Ovary (tissue), 10 donors: ENCODE measurements at places on chromosomes 1 and 21. TPM values are rescaled to one million over a fixed set of nuclear protein-coding genes. Genes with fewer than 3 reads are reported as not detected.

The SPATA45 gene
- total RNA-seq: not detected

The RXRG gene
- 1.0 TPM for total RNA-seq

The IFI16 gene
- total RNA-seq: 101 TPM

The CCSAP gene
- total RNA-seq: 7.5 TPM

The NTMT2 gene
- not detected for total RNA-seq

The RIPPLY3 gene
- total RNA-seq: not detected

The CATSPERE gene
- total RNA-seq: 2.4 TPM

The ALX3 gene
- 0.20 TPM for total RNA-seq

The KRTAP19-1 gene
- not detected for total RNA-seq

The SPAG17 gene
- 2.4 TPM for total RNA-seq

The LCE3D gene
- total RNA-seq: not detected

GRCh38 chr1:15803380-15803779, 4.1 kb downstream of the UQCRHL start:
- peaks cover 4% of the 10 kb centered on the region for H3K4me1 ChIP-seq
- H3K27me3 ChIP-seq: no peaks in the 10 kb centered on the region
- H3K36me3 ChIP-seq: no peaks in the 10 kb centered on the region
- no peak for DNase-seq
- no peak overlapping the region for H3K27ac ChIP-seq

DNA sequence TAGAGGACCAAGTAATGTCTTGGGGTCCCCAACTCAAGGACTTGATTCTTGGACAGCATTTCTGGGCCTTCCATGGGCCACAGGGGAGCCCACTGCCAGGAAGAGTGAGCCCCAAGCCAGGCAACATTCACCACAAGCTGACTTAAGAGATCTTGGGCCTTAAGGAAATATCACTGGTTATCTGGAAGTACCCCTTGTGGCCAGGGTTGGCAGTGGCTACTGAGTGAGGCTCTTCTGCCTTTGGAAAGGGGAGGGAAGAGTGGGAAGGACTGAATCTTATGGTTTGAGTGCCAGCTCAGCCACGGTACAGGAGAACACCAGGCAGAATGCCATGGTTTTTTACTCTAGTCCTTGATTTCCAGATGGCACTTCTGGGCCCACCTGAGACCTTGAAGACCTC, 228.9 kb upstream of the RGS18 start:
- H3K4me3 ChIP-seq: no peak overlapping the region
- no peaks in the 10 kb centered on the region for H3K27me3 ChIP-seq
- H3K27ac ChIP-seq: no peak overlapping the region
- H3K36me3 ChIP-seq: no peaks in the 10 kb centered on the region

DNA sequence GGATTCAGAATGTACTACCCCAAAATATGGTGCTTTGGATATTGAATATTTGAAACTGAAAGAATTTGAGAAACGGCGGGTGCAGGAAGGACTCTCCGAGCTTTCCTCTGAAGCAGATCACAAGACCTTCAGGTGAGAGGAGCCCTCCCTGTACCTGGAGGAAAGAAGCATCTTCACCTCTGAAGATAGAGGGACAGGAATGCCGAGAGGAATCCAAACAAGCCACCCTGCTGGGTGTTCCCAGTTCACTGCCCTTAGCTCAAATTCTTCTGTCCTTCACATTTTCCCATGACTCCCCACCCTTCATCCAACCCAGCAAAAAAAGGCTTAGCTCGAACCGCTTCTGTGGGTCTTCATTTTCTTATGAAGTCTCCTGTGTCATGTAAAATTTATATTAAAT, 18.2 kb upstream of the PADI2 start:
- H3K4me3 ChIP-seq: no peak overlapping the region
- H3K4me1 ChIP-seq: no peaks in the 10 kb centered on the region
- H3K36me3 ChIP-seq: no peaks in the 10 kb centered on the region
- H3K27me3 ChIP-seq: no peaks in the 10 kb centered on the region
- DNase-seq: no peak

DNA sequence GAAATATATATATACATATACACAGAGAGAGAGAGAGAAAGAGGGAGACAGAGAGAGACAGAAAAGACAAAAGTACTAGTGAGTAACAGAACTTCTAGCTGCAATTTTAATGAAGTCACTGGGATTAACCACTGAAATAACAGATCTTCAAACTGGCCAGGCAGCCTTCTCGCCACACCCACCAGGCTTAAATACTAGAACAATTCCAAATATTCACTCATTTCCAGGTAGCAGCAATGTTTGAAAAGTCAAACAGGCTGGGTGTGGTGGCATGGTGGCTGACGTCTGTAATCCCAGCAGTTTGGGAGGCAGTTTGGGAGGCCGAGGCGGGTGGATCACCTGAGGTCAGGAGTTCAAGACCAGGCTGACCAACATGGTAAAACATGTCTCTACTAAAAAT, 5.2 kb downstream of the PRDX1 start:
- H3K4me1 ChIP-seq: peaks cover 12% of the 10 kb centered on the region
- no peaks in the 10 kb centered on the region for H3K27me3 ChIP-seq
- H3K36me3 ChIP-seq: no peaks in the 10 kb centered on the region
- no peak for DNase-seq
- no peak overlapping the region for H3K4me3 ChIP-seq

DNA sequence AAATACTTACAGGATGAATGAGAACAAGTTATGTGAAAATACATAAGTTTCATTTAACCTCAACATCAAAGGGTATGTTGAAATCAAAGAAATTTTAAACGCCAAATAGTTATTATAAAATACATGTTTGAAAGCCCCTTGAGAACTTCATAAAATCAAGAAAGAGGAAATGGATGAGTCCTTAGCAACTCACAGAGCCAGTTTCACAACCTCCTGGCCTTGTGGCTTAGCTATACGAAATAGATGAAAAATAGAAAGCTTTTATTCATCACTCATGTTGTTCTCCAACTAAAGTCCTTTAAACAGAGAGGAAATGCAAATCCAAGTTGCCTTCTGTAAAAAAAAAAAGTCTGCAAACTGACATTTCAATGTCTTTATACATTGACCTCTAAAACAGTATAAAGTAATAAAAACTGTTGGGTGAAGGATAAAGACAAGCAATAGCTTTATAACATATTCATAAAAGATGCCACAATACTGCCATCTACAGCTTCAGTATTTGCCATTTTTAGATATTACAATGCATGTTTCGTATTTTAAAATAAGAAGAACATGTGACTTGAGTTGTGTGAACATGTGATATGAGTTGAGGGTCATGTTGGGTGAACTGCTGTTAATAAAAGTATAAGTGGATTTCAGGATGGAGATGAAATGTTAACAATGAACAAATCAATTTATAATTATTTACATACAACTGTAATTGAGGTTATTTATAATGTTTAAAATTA, 847.8 kb downstream of the MRPL39 start:
- no peaks in the 10 kb centered on the region for H3K4me1 ChIP-seq
- no peaks in the 10 kb centered on the region for H3K36me3 ChIP-seq
- no peak for DNase-seq
- H3K27me3 ChIP-seq: no peaks in the 10 kb centered on the region
- no peak overlapping the region for H3K27ac ChIP-seq
- H3K4me3 ChIP-seq: no peak overlapping the region

- H3K27ac ChIP-seq: no peak overlapping the region
- no peaks in the 10 kb centered on the region for H3K4me1 ChIP-seq
- no peak for DNase-seq
These were observed 309.9 kb downstream of the DUSP10 start for GRCh38 chr1:221431961-221432360.

DNA sequence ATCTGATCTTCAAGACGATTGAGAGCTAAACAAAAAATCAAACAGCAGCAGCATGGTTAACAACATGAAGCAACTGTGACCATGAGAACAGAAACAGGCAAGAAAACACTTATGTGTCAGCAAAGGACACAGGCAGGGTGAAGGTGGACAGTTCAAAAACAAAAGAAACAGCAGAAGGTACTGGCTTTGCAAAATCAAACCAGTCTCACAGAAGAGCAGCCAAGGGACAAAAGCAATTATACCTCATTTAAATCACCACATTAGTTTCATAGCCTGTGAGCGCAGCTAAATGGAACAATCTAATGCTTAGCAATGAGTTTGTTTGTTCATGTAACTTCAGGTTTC, 59.1 kb downstream of the CAPN2 start:
- DNase-seq: no peak
- no peaks in the 10 kb centered on the region for H3K27me3 ChIP-seq
- no peak overlapping the region for H3K4me3 ChIP-seq
- peak overlapping the region; percentile 89 for H3K27ac ChIP-seq

- no peaks in the 10 kb centered on the region for H3K27me3 ChIP-seq
- H3K4me1 ChIP-seq: peaks cover 7% of the 10 kb centered on the region
- no peaks in the 10 kb centered on the region for H3K36me3 ChIP-seq
- H3K4me3 ChIP-seq: no peak overlapping the region
These were observed 4.5 kb downstream of the KRTCAP2 start for GRCh38 chr1:155168456-155169210.

DNA sequence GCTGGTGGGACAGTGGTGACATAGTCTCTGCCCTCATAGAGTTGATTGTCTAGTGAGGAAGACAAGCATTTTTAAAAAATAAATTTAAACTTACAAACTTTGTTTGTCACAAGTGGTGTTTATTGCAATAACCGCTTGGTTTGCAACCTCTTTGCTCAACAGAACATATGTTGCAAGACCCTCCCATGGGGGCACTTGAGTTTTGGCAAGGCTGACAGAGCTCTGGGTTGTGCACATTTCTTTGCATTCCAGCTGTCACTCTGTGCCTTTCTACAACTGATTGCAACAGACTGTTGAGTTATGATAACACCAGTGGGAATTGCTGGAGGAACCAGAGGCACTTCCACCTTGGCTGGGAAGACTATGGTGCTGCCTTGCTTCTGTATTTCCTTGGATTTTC, 58.4 kb downstream of the LAMC2 start:
- H3K27me3 ChIP-seq: no peaks in the 10 kb centered on the region
- H3K27ac ChIP-seq: no peak overlapping the region
- no peaks in the 10 kb centered on the region for H3K36me3 ChIP-seq
- peaks cover 7% of the 10 kb centered on the region for H3K4me1 ChIP-seq

DNA sequence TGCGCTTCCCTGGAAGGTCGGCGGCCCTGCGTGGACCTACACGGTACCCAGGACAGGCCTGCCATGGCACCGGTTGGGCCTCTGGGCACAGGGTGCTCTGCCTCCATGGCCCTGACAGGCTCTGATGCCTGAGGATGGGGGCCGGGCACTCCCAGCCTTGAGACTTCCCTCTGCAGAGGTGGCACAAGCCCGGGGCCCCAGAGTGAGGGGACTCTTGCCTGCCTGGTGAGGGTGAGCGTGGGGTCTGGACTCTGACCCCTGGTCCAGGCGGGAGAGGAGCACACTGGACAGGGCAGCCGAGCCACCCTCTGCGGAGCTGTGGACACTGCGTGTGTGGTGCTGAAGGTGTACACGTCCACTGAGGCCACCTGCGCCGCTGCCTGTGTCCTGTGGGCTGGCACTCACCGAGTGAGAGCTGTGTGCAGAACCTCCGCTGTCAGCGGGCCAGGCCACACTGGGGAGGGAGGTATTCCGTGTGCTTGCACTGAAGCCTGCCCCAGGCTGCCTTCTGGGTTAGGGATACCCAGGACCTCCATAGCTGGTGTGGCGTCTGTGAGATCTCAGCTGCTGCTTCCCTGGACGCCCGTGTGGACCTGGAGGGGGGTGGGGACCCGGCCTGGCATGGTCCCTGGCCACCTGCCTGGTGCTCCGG, 10.4 kb downstream of the SKI start:
- no peak overlapping the region for H3K4me3 ChIP-seq
- DNase-seq: no peak
- H3K27ac ChIP-seq: no peak overlapping the region
- no peaks in the 10 kb centered on the region for H3K36me3 ChIP-seq

- no peak overlapping the region for H3K27ac ChIP-seq
- H3K27me3 ChIP-seq: no peaks in the 10 kb centered on the region
- no peak overlapping the region for H3K4me3 ChIP-seq
- DNase-seq: no peak
- peaks cover 2% of the 10 kb centered on the region for H3K4me1 ChIP-seq
These were observed 45.8 kb downstream of the NR5A2 start for GRCh38 chr1:200073286-200073637.

DNA sequence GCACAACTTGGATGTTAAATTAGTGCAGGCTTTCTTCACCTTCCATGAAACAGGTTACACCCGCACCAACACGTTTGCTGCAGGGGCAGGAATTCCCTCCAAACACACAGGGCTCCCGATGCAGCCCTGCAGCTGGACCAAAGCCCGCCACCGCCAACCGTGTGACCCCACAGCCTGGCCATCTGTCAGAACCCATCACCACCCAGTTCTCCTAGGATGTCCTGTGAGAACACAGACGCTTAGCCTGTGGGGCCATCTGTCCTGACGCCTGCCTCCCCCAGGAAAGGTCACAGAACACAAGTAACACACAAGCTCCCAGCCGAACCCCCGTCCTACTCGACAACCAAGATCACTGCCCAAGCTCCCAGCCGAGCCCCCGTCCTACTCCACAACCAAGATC, 108.1 kb downstream of the NPHP4 start:
- no peaks in the 10 kb centered on the region for H3K36me3 ChIP-seq
- no peak overlapping the region for H3K27ac ChIP-seq
- no peaks in the 10 kb centered on the region for H3K4me1 ChIP-seq

DNA sequence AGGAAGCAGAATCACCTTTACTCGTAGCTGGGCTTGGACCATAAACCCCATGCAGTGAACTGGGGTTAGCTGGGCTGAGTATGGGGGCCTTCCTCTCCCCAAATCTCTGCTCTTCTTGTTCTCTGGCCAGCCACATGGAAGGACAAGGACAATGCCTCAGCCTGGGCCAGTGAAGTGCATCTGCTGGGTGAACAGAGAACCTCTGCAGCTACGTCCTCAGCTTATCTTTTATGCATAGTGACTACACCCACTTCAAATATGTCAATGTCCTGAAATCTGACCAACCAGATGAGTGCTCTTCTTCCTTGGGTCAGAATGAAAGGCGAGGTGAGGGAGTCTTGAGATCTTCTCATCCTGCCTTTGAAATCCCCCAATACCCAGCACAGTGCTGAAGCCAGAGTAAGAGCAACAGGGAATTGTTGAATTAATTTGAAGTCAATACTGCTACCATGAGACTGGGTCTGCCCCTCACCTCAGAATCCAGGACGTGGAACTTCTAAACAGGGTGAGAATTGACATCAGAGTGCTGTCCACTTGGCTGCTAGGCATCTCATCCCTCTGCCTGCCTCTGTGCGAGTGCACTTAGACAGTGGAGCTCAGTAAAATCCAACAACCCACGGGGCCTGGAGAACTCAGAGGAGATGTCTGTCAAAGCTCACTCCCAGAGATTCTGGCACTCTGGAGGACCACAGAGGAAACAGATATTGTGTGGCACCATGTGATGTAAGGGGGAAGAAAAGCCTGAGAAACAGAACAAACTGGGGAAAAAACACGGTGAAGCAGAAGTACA, 99.0 kb downstream of the IER5 start:
- H3K27me3 ChIP-seq: no peaks in the 10 kb centered on the region
- no peak for DNase-seq
- H3K36me3 ChIP-seq: no peaks in the 10 kb centered on the region
- no peak overlapping the region for H3K4me3 ChIP-seq
- peaks cover 1% of the 10 kb centered on the region for H3K4me1 ChIP-seq

DNA sequence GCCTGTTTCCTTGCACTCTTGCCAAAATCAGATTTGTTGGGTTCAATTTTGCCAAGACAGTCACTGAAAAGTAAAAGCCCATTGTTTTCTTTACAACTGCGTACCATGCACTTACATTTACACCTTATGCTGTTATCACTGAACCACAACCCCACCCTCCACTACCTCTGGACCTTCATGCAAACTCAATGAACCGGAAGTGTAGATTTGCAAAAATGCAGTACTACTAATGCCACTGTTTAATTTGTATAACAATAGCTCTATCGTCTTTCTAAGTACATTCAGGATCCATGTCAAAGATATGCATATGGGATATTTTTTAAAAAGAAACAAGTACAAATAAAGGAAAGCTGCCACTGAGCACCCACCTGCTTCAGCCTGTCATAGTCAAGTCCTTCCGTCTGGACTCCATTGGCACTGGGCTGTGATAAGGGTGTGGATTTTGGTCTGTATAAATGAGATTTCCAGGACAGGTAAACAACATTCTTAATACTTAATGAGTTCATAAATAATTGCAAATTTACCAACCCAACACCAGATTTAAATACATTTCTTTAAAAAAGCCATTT, 72.9 kb upstream of the LBR start:
- no peak overlapping the region for H3K27ac ChIP-seq
- no peaks in the 10 kb centered on the region for H3K4me1 ChIP-seq
